ENCODE measurements at places on chromosomes 4 and X. TPM values are rescaled to one million over a fixed set of nuclear protein-coding genes. Genes with fewer than 3 reads are reported as not detected.
A peak's percentile ranks its signal among the peaks of the same experiment; 100 is the strongest.

Gene PPBP
- not detected for total RNA-seq

GRCh38 chr4:99734583-99735322 lies 77.1 kb upstream of the C4orf54 start:
- DNase-seq: no peak

DNA sequence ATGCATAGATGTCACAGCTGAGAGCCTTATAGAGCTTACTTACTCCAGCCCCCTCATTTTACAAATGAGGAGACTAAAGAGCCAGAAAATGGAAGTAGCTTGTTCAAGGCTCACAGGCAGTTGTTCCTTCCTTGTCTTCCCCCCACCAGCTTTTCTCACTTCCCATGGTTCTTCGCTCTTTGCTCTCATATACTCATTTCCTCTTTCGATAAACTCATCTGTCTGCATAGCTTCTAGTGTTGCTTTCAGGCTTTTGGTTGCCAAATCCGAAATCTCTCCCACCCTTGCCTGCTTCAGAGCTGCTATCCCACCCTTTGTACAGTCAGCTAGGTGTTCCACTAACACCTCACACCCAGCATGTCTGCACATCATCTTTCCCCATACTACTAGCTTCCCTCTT lies 25.0 kb upstream of the GJB1 start:
- peak; percentile 54 for DNase-seq

DNA sequence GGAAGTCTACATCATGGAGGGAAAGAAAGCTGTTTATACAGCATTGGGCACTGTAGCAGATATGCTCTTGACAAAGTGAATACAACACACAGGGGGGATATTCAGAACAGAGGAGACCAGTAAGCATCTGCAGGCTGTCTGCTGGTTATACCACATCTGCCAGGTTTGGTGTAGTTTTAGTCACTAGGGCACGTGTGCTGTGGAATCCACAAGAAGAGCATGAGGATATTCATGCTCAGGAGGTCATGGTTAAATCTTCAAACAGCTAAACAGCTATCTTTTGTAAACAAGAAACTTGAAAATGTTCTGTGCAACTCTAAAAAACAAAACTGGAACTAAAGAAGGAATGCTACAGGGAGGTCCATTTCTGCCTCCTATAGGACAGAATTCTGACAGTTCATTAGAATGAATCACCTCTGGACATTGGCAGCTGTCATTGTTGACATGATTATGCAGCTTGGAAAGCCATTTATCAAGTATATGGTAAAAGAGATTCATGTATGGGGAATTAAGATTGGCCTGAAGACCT lies 175.8 kb downstream of the RCHY1 start:
- no peak for DNase-seq

Gene CTAG1A
- total RNA-seq: not detected

DNA sequence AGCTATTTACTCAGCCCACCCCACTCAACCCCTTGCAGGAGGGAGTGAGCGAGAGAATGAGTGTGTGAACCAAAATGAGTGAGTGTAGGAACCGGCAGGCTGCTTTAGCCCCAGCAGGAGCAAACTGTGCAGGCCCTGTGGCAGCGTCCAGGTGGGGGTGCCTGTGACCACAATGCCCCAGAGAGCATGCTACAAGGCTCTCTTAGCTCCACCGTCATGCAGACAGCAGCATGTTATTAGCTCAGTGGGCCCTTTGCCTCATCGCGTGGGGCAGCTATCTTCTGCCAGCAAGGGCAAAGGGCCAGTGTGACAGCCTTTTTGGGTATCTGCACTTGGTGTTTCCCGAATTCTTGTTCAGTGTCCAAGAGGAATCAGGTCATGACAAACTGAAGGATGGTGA lies 271.3 kb downstream of the GPM6A start:
- no peak for DNase-seq

DNA sequence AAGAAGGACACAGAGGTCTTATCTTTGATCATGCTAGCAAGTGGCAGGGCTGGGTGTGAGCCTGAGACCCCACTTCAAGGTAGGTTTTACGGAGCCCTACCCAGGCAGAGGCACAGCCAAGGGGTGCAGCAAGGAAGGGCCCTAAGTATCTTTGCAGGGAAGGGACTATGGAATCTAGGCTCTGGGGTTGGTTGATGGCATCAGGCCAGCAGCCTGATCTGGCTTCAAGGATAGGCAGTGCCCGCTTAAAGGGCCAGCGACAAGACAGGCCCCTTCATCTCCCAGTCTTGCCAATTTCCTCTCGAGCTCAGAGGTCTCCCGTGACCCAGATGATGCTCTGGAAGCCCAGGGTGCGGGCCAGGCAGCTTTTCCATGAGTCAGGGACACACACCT lies 5.8 kb downstream of the ABLIM2 start:
- no peak for DNase-seq

DNA sequence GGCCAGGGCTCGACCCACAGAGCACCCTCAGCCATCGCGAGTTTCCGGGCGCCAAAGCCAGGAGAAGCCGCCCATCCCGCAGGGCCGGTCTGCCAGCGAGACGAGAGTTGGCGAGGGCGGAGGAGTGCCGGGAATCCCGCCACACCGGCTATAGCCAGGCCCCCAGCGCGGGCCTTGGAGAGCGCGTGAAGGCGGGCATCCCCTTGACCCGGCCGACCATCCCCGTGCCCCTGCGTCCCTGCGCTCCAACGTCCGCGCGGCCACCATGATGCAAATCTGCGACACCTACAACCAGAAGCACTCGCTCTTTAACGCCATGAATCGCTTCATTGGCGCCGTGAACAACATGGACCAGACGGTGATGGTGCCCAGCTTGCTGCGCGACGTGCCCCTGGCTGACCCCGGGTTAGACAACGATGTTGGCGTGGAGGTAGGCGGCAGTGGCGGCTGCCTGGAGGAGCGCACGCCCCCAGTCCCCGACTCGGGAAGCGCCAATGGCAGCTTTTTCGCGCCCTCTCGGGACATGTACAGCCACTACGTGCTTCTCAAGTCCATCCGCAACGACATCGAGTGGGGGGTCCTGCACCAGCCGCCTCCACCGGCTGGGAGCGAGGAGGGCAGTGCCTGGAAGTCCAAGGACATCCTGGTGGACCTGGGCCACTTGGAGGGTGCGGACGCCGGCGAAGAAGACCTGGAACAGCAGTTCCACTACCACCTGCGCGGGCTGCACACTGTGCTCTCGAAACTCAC lies 3.6 kb downstream of the MID1IP1 start:
- DNase-seq: peak; percentile 49

DNA sequence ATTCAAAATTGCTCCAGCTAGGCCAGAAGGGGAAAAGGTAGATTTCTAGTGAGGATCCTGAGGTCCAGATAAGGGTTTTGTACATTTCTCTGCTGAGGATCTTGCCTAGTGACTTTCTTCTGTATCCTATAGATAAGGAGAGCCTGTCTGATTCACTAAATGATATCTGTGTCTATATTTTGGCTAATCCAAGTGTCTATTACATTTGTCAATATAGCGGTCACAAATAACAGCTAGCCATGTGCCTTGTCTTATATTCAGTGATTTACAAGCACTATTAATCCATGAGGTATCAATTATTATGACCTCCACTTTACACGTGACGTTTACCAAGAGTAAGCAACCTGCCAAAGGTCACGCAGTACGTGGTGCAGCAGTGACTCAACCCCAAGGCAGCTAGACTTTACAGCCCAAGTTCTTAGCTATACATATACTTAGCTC lies 41.6 kb downstream of the TMEM165 start:
- no peak for DNase-seq

- no peak for DNase-seq
These were observed 7.5 kb downstream of the IDS start for GRCh38 chrX:149497626-149498025.

DNA sequence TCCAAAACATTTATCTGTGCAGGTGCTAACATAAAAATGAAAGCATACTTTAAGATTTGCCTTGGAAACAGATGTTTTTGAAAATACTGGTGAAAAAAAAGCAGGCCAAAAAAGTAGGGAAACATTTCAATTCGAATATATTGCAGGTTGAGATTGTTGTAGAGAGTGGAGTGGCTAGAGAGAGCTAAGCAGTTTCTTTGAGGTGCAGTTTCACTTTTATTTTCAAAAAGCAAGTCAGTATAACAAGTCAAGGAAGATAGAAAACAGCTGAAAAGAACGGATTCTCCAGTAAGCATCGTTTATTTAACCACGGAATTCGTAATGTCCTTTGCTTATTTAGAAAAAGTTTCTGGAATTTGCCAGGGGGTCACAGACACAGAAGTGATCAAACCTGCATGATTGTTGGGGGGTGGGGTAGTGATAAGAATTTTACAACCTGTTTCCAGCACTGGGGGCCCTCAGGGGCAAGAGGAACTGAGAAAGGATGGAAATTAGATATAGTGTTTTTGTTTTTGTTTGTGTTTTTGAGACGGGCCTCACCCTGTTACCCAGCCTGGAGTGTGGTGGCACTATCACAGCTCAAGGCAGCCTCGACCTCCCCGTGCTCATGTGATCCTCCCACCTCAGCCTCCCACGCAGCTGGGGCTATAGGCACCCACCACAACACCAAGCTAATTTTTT lies 175.0 kb downstream of the TENM3 start:
- DNase-seq: no peak

GRCh38 chrX:40120838-40121580 lies 23.3 kb upstream of the BCOR start:
- DNase-seq: no peak

- no peak for DNase-seq
These were observed 61.6 kb downstream of the GASK1B start for GRCh38 chr4:158111241-158111640.

DNA sequence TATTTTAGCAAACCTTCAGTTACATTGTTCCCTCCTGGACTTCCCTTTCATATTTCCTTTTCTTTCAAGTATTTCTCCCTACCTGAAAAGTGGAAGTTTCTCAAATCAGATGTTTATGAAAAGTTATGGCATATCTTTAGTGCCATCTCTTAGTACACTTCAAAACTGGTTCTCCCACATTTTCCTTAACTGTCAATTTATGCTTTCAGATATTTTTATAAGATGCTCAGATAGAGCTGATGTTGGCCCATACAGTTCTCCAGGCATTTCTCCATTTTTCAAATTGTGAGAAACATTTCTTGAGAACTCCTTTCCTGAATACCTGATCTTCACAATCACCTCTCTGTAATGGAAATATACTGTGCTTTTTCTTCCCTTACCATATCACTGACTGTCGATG lies 32.5 kb upstream of the AP1AR start:
- no peak for DNase-seq

DNA sequence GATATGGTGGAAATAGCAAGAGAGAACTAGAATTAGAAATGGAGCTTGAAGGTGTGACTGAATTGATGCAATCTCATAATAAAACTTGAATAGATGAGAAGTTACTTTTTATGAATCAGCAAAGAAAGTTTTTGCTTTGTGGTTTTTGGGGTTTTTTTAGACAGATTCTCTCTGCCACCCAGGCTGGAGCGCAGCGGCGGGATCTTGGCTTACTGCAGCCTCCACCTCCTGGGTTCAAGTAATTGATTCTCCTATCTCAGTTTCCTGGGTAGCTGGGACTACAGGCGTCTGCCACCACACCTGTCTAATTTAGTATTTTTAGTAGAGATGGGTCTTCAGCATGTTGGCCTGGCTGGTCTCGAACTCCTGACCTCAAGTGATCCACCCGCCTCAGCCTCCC lies 23.7 kb upstream of the NEIL3 start:
- DNase-seq: no peak

GRCh38 chrX:44003975-44004374 lies 30.8 kb upstream of the NDP start:
- DNase-seq: no peak

Gene PPP1R3F
- 4.8 TPM for total RNA-seq

DNA sequence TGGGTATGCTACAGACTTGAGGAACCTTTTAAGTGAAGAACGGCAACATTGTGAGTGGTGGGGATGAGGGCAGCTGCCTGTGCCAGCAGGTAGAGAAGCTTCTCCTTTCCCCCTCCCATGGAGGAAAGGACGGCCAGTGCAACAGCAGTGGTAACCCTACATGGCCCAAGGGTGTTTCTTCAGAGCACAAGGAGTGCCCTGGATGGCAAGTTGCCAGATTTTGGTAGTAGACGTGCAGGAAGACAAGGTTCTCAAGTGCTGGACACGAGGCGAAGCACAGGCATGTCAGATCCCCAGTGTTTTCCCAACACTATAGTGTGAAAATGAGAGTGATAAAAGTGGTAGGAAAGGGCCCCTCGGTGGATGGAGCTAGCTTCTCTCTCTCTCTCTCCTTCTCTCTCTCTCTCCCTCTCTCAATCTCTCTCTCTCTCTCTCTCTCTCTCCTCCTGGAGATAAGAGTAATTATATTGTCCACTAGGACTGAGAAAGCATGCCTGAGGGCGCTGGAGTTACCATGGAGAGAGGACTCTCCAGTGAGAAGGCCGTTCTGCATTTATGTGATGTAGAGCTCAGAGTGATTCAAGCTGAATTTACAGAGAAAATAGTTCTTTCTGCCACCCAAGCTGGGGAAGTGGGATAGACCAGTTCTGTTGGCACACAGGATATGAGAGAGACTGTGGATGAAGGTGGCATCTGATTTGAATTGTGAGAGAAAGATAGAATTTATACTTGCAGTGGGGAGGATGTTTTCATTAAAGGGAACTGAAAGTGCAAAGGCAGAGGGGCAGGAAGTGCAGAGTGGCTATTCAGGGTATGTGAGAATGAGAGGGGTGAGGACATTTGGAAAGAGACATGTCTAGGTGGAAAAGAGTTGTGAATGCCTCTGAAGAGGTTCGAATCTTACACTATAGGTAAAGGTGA lies 25.7 kb upstream of the TRPC3 start:
- peak; percentile 62 for DNase-seq

Gene NPY5R
- total RNA-seq: not detected

DNA sequence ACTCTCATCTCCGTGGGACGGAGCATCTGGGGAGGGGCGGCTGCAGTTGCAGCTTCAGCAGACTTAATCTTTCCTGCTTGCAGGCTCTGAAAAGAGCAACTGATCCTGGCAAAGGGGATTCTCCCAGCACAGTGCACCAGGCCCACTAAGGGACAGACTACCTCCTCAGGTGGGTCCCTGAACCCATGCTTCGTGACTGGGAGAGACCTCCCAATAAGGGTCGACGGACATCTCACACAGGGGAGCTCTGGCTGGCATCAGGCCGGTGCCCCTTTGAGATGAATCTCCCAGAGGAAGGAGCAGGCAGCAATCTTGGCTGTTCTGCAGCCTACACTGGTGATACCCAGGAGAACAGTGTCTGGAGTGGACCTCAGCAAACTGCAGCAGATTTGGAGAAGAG lies 303.3 kb upstream of the FGF16 start:
- no peak for DNase-seq

Gene WDR17
- total RNA-seq: not detected

DNA sequence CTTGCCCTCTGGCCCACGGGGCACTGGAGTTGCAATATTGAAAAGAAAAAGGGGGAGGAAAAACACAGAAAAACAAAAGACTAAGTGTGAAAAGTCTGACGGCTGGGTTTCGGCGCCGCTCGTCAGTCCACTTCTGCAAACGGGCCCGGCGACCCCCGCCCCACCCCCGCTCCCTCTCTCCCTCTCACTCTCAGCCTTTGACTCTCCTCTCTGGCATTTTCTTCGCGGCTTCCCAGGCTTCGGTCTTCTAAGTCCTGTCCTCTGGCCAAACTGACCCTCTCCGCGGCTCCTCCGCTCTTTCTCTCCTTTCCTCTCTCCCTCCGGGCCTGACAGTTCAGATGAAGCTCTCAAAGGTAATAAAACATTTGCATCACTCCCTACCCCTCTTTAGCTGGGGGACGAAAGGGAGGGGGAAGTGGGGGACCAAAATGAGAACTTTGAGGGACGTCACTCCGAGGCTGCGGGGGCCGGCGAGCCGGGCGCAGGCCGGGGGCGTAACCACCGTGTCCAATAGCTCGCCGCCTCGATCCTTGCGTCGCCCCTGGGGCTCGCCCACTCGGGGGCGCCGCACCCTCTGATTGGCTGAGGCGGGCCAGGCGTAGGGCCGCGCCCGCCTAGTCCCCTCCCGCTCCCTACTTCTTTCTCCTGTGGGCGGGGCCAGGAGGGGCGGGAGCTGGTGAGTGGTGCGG lies at the start of gene NKX6-1:
NKX6-1 (minus strand) TSS at position 358 of the 689 bp plus-strand sequence. CDS start 1,064 bp downstream, outside the sequence.
- DNase-seq: no peak

GRCh38 chr4:173436149-173436579 lies 37.2 kb upstream of the SCRG1 start:
- DNase-seq: no peak

All from CD8-positive, alpha-beta T cell (primary cell).